Cerebellar nuclear complex (tissue), 1 donor: ENCODE measurements at places on chromosomes 2 and 18.

- DNase-seq, result no peak
These were observed 42.7 kb upstream of the ODC1 start for GRCh38 chr2:10490806-10491291.

- no peak for DNase-seq
These were observed 250.4 kb upstream of the RBBP8 start for GRCh38 chr18:22682720-22683119.

DNA sequence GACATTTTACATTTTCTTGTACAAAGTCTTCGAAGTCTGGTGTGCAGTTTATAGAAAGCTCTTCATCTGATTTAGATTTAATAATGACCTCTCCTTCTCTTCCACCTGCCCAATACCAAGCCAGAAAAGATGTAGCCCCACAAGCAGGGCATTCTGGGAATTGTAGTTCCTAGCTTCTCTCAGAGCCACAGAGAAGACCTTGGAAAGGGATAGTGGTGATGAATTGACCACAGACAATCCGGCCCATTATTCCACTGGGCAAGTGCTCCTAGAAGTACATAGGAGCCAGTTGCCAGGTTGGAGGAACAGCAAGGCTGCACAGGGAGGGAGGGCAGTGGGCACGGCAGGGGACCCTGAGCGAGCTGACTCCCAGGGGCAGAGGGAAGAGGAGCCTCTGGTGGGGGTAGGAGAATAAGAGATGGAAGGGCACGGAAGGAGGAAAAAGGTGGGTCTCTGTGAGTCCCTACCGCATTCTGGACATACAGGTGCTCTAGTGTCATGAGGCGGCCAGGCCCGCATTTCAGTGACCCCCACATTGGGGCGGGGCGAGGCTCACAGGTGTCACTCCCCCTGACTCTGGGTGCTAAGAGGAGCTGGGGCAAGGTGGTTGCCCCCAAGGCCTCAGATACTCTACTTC is 152.5 kb upstream of the HAAO start:
- DNase-seq, result no peak

DNA sequence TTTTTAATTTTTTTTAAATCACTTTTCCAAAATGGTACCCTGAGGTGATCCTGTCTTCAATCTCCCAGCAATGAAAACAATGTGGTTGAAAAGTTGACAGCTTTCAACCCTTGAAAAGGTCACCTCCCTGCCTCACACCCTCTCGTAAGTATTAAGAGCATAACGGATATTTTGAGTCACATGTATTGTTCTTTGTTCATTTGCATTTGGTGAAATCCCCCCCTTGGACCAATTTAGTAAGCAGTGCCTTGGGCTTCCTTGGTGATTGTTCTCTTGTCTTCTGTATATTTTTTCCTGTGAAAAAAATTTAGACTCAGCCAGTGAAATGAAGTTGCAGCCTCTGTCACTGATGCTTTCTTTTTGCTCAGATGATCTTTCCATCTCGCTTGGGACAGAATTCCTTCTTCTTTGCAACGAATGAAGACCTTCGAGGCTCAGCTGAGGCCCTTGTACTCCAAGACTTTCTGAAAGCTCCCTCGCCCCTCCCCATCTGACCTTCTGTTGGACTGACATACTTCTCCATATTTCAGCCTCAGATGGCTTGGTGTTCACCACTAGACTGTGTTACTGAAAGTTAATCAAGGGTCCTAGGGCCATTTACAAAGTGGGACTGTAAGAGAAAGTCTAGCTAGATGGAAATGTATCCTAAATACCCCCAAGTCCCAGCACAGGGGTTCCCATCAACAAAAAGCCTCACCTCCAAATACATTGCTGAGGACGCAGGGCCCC is 158.4 kb downstream of the BCL2 start:
- DNase-seq, result no peak

- DNase-seq, result no peak
These were observed 67.8 kb upstream of the EPAS1 start for GRCh38 chr2:46229134-46230063.

DNA sequence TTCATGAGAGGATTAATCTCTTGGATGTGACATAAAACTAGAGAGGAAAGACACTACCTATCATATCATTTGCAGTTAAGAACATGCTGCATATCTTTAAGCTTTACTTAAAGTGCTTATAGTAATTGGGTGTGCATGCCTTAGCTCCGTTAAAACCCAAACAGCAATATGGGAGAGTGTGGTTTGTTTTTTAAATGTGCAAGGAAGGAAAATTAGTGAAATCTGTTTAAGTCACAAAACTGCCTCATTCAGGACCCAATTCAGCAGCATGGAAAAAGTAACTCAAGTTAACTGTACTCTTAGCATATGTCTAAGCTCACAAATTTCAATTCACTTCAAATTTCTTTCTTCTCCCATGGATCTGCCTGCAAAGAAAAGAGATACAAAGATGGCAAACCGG is 182.2 kb downstream of the ARHGAP15 start:
- DNase-seq, result no peak

- no peak for DNase-seq
These were observed 11.7 kb downstream of the MAB21L4 start for GRCh38 chr2:240884221-240884620.

- DNase-seq, result no peak
These were observed 53.1 kb upstream of the DTNB start for GRCh38 chr2:25726522-25726921.

- DNase-seq, result no peak
These were observed 125.8 kb downstream of the C1D start for GRCh38 chr2:67936969-67937368.

GRCh38 chr2:112108178-112108832 is 29.9 kb upstream of the FBLN7 start:
- no peak for DNase-seq

- DNase-seq, result no peak
These were observed 304.0 kb upstream of the REG3G start for GRCh38 chr2:78721355-78722033.

- no peak for DNase-seq
These were observed 45.1 kb downstream of the CDH19 start for GRCh38 chr18:66558773-66559172.

DNA sequence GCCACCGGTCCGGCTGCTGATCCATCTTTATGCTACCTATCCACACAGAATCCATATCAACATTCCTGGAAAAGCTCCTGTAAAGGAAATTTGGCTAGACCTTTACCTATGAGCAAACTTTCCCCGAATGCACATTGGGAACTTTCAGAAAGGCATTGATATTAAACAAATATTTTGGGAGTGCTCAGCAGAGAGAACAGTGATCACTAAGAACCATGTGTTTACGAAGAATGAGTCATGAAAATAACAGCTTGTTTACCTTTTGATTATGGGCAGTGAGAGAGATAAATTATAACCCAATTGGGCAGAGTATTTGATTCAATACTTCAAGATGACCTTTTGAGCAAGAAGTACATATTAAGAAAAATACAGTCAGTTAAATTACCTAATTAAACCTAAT is 189.7 kb upstream of the CDH2 start:
- no peak for DNase-seq

GRCh38 chr2:11058129-11058528 is 97.1 kb upstream of the SLC66A3 start:
- DNase-seq, result no peak

GRCh38 chr18:56900195-56901094 is 246.4 kb upstream of the BOD1L2 start:
- no peak for DNase-seq

DNA sequence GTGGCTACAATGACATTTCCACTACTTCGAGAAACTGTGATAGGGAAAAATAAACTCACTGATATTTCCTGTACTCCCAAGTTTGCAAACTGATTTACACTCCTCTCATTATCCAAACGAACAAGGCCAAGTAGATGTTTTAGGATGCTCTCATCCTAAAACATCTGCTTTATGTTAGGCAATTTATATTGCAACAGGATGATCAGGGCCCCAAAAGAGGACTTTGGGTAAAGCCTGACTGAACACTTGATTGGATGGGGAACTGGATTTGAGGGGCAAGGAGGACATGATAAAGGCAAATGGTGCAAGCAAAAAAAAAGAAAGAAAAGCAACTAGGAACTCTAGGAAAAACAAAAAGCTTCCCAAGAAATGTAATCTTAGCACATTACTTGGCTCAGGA is 2.1 kb upstream of the HES6 start:
- no peak for DNase-seq

DNA sequence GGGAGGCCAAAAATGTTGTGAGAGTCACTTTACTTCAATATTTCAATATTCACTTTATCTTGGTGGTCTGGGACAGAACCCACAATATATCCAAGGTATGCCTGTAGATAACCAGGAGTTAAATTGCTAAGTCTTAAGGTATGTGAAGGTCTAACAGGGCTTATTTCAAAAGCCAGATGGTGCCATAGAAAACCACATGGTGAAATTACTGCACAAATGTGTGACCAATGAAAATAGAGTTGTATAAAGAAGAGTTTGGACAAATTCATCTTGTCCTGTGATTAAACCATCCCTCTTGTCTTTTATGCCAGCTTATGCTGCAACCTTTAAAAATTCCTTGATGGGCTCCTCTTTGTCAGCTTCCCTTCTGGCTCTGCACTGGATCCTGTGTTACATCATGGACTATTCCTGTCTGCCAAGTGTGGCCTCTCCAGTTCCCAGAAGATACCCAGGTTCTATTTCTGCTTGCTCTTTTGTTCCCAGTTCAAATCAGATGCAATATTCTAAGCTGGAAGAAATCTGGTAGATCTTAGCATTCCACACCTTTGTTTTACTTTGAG is 46.8 kb downstream of the ANTXR1 start:
- no peak for DNase-seq

DNA sequence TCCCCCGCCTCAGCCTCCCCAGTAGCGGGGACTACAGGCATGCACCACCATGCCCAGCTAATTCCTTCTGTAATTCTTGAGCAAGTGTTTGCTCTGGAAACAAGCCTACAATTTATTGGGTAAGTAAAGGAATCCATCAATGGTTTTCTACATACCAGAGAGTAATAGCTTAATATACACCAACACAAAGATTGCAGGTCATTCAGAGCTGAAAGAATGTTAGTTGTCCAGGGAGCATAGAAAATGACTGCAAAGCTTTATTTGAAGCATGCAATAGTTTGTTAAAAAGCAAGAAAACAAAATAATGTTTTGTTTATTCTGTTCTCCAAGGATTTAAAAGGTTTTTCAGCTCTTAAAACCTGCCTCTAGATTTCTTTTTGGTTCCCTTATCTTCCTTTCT is 5.6 kb downstream of the IDH1 start:
- DNase-seq, result no peak

- no peak for DNase-seq
These were observed 93.3 kb upstream of the ASAP2 start for GRCh38 chr2:9113262-9113661.

DNA sequence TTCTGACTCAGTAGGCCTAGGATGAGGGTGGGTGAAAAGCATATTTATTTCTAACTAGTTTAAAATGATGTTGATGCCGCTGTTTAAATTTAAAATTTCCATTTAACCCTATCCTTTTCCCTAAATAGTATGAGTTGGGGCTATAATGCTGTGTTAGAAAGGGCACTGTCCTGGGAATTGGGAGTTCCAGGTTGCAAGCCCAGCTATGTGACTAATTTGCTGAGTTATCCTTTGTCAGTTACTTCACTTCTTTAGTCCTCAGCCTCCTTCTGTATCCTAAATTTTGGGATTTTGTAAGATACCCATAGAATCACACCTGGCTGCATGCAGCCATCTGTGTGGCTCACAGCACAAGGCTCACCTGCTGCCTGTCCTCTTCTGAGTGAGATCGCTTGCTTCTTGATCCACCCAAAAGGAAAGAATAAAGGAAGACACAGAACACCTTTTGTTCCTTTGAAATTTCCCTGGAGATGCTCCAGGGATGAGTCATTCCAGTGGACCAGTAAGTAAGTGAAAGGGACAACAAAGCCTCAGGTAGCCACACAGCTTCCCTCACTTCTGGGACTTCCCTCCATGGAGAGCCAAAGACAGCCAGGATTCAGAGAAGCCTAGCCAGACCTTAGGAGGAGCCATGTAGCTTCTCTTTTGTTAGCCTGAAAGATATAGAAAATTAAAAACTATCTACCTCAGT is 97.2 kb downstream of the DTNA start:
- no peak for DNase-seq

GRCh38 chr2:207041279-207041678 is 102.0 kb downstream of the CPO start:
- DNase-seq, result no peak

DNA sequence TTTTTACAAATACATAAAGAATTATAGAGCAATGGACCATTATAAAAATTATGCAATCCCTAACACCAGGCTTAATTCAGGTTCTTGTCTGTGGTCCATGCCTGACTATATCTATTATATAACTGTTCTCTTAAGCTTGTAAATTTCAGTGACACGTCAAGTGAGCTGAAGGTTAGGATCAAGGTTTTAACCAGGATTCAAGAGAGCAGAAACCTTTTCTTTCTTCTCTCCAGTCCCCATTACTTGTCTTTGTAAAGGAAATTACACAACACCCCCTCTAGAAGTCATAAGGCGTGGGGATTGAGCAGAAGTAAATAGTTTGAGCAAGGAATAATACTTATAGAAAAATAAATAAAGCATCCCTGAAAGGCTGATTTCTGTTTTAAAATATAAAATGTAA is 122.0 kb downstream of the ZNF521 start:
- DNase-seq, result no peak

GRCh38 chr2:233408366-233409285 is 54.3 kb downstream of the DGKD start:
- no peak for DNase-seq

- no peak for DNase-seq
These were observed 79.2 kb downstream of the KIAA2012 start for GRCh38 chr2:202152104-202152715.
